Activated naive CD4-positive, alpha-beta T cell treated with anti-CD3 and anti-CD28 coated beads, Interleukin-2, amount 10 ng/mL, durations not matched to agents 7 days and 5 days (primary cell): ENCODE measurements at places on chromosomes 6 and 20.
A peak's percentile ranks its signal among the peaks of the same experiment; 100 is the strongest.

DNA sequence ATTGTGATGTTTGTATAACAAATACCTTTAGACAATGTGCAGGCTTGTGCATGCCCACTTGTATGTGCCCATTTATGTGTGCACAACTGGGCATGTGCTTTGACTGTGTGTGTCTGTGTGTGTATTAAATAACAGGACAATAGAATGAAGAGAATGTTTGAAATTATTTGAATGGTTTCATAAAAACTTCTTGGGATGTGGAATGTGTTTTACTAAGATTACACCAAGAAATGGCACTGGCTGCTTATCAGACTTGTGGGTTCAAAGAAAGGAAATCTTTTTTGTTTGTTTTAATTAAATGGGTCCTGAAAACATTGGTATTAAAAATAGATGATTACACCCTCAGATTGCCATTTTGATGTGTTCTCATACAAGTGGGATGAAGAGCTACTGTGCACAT lies 191.6 kb upstream of the CCN2 start:
- DNase-seq: no peak

DNA sequence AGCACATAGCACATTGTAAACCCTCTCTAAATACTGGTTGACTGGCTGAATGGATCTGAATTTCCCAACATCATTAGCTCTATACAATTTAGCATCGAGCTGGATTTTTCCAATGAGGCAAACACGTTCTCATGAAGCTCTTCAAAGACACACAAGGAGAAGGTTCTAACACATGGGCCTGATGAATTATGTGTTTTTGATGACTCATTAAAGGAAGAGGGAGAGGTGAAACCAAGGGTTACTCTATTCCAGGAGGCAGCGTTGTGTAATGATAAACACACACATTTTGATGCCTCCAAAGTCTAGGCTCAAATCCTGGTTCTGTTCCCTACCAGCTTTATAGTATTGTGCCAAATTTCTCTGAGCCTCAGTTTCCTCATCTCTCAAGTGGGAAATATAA lies 84.3 kb downstream of the PFDN4 start:
- DNase-seq: no peak

DNA sequence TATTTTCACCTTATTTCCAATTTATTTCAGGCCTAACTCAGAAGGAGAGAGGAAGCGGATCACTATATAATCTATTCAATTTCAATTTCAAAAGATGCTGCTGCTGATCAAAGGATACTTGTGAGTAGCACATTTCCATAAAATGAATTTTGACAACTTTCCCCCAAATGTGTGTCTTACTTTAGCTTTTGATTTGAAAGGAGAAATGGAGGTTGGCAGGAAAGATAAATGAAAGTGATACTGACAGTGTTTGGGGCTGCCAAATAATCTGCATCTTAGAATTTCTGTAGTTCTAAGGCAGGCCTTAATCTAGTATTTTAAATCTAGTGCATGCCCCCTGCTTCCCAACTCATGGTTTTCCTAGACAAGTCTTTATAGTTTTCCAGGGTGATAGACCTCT lies 535.4 kb downstream of the DOK5 start:
- no peak for DNase-seq

- peak; percentile 25 for DNase-seq
Observed at GRCh38 chr20:34705397-34706301, 1.5 kb downstream of the TP53INP2 start.

- DNase-seq: peak; percentile 4
Observed at GRCh38 chr20:61762167-61762710, 303.4 kb downstream of the TAF4 start.
